Stimulated activated CD8-positive, alpha-beta memory T cell treated with anti-CD3 and anti-CD28 coated beads, Interleukin-7, amount 100 ng/mL, for 24 hours (primary cell): ENCODE measurements at places on chromosomes 3 and 15.

DNA sequence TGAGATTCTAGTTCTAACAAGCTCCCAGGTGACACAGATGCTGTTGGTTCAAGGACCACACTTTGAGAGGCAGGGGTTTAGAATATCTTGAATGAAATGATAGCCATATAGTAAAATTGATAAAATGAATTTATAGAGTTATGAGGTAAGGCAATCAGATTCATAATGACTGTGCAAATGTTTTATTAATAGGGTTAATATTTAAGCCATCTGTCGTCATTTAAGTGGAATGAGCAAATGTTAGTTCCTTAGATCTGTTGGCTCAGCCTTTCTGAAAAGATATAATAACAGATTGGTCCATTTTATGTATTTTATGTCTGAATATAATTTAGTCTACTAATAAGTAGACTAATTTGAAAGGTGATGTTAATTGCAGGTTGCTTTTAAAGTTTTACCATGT, 12.9 kb downstream of the REC114 start:
- DNase-seq = no peak

DNA sequence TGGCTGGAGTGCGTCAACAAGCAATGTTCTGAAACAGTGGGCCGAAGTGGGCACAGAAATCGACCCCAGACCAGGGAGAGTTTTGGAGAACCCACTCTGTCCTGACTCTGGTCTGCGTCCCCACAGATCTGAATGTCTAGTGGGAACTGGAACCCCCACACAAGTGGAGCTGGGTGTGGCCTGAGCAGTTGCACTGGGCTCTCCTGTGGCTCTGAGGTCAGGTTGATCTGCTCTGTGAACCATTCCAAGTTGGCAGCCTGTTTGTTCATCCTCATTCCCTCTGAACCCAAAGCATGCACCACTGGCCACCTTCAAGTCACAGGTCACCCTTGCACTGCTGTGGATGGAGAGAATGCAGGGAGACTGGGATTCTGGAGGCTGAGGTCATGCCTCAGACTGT, 60.5 kb downstream of the STARD5 start:
- DNase-seq = no peak

DNA sequence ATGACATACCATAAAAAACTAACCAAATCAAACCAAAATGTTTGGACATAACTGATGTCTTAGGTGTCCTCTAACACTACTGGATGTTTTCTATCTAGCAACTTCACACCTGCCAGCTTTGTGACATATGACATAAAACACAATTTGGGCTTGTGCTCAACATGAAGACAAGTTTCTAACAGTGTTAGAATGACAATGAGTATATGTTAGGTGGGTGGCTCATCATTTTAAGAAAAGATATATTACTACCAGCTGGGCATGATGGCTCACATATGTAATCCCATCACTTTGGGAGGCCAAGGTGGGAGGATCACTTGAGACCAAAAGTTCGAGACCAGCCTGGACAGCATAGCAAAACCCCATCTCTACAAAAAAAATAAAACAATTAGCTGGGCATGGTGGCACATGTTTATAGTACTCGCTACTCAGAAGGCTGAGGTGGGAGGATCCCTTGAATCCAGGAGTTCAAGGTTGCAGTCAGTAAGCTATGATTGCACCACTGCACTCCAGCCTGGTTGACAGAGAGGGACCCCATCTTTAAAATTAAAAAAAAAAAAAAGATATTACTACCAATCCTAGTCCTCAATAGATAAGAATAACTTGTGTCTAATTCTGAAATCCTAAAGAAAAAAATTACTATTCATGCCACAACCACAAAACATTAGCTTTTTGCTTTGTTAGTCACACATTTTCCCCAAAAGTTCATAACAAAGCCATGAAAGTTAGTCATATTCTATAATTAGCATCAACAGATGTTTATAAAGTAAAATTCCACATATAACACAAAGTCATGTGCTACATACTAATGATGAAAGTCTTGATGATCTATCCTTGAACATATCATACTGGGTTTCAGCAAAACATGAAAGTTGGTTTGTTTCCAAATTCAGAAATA, 59.9 kb downstream of the LRRFIP2 start:
- DNase-seq = no peak

- DNase-seq = no peak
Observed at GRCh38 chr3:39101022-39101689, 6.3 kb downstream of the GORASP1 start.

- no peak for DNase-seq
Observed at GRCh38 chr15:88393719-88394519, 73.3 kb downstream of the MRPL46 start.

DNA sequence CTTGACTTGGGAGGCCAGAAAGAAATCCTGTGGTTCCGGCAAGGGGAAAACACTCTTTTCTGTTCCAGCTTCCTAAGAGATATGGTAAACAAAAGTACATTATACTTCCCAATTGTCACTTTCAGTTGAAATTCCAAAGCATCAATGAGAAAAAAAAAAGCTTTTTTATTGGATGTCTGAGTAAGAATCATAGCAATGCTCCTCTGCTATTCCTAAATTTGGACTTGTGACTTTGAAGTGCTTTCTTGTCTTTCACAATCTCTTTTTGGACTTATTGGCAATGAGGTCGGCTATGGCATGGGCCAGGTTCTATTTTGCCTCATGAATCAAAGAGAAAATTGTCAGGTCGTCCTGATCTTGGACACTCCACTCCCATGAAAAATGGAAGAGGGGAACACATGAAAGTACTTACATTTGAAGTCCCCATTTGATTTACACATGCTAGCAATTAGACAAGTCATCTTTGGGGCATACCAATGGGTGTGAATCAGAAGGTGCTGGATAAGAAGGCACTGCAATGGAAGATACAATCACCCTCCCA, 170.5 kb downstream of the GREM1 start:
- DNase-seq = no peak

GRCh38 chr3:5198986-5199731, 11.7 kb downstream of the EDEM1 start:
- no peak for DNase-seq

- no peak for DNase-seq
Observed at GRCh38 chr15:65867244-65867643, 2.0 kb upstream of the RAB11A start.

- no peak for DNase-seq
Observed at GRCh38 chr15:94305133-94305532, 73.8 kb downstream of the MCTP2 start.

DNA sequence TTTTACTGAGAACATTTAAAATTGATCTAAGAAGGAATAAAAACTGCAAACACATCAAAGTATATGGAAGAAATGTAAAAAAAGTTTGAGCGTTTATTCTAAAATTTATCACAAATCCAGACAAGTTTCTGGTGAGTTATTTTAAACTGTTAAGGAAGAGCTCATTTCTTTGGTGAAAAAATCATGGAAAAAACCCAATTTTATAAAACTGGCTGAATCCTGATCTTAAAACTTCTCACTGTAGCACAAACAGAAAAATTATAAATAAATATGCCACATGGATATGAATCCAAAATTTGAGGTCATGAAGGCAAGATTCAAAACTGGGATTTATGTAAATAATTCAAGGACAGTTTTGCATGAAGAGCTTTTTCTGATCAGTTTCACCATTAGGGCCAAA, 205.1 kb upstream of the RGMA start:
- no peak for DNase-seq

- no peak for DNase-seq
Observed at GRCh38 chr3:192799721-192800120, 72.4 kb upstream of the FGF12 start.

GRCh38 chr3:195270817-195271409, at the start of gene XXYLT1:
Gene XXYLT1 (minus strand): TSS chr3:195271159. CDS start chr3:195271058, 101 bp downstream.
- peak; percentile 75 for DNase-seq

GRCh38 chr15:94272251-94272898, 41.0 kb downstream of the MCTP2 start:
- no peak for DNase-seq

DNA sequence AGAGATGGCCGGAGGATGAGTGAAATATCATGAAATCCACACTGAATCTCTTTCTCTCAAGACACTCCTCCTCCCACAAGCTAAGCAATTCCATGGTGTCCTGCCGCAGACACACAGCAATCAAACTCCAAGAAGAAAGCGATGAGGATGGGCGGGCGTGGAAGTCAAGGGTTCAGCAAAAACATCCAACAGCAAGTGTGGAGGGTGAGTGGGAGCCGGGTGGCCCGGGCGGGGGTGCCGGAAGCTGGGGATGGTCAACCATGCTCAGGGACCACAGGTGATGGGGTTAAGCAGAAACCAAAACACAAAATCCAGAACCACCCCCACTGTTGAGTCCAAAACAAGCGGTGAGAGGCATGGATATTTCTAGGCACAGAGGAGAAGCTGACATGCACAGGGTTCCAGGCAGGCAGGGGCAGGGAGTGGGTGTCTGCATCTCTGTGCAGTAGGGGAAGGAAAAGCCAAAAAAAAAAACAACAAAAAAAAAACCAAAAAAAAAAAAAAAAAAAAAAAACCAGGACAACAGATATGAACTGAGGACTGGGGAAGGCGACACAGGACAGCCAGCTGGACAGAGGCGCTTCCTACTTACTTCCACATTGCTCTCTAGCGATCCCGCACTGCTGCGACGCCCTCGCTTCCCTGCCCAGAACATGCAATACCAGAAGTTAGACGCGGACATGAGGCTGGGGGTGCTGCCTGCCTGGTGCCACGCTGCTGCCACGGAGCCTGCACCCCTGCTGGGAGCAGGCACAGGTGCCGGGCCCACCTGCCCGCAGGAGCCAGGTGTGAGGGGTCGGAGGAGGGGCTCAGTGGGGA, 61.0 kb upstream of the RPL32 start:
- DNase-seq = no peak
